ENCODE measurements at places on chromosomes 2 and 18.
A peak's percentile ranks its signal among the peaks of the same experiment; 100 is the strongest.

DNA sequence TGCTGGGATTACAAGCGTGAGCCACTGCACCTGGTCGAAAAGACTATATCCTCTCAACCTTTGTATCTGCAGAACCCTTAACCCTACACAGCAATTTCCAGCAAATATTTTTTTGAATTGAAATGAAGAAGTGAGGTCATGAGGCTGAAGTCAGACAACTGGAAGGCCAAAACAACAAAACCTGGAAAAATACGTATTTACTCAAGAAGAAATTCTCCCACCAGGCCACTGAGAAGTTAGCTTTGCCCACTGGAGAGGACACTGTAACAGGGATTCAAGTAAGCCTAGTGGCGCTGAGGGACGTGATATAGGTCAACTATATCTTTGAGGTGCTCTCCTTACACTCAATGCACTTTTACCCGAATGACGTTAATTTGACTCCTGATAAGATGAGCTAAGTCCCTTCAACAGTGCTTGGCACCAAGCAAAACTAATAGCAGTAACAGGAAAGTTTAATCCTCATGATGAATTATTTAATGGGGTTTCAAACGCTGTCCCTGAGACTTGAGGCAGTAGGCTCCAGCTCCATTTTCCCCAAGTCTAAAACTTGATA, 1.9 kb downstream of the HDLBP start:
- no peak for DNase-seq

DNA sequence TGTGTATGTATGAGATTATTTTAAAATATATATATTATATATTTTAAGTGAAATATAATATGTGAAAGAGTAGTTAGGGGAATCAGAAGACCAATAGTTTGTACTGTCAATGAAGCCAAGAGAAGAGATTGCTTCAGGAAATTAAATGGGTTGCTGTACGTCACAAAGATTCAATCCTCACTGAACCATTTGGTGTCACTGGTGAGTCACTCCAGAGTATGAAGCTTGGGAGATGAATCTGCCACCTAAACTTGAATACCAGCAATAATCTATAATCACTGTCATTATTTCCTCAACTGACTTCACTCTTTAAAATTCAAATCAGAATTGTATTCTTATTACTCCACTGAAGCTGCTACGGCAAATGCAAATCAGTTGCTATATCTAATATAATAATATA, 41.9 kb upstream of the SCN9A start:
- no peak for DNase-seq

- no peak for DNase-seq
Observed at GRCh38 chr2:111236025-111236424, 115.3 kb downstream of the BCL2L11 start.

GRCh38 chr2:109168086-109168485, 39.1 kb downstream of the SH3RF3 start:
- DNase-seq: no peak

DNA sequence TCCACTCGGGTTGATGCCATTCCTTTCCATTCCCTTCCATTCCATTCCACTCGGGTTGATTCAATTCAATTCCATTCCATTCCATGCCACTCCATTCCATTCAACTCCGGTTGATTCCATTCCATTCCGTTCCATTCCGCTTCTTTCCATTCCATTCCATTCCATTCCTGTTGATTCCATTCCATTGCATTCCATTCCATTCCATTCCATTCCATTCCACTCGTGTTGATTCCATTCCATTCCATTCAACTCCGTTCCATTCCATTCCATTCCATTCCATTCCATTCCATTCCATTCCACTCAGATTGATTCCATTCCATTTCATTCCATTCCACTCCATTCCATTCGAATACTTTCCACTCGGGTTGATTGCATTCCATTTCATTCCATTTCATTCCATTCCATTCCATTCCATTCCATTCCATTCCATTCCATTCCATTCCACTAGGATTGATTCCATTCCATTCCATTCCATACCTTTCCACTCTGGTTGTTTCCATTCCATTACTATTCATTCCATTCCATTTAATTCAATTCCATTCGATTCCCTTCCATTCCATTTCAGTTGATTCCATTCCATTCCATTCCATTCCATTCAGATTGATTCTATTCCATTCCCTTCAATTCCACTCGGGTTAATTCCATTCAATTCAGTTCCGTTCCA, 1141.8 kb downstream of the RPIA start:
- no peak for DNase-seq

DNA sequence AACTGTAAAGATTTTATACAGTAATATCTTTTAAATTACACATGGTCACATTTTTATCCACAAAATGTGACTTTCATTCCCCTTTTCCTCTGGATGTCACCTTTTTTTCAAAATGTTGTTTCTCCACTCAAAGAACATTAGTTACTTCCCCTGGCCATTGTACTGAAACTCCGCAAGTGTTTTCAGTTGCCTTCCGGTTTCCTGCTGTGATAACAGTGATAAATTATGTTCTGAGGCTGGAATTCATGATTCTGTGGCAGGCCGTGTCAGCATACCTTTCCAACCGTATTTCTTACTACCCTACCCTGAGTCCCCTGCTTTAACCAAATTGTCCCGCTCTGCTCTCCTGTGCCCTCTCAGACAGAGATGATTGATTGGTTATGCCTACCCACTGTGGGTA, 53.5 kb downstream of the MGAT5 start:
- no peak for DNase-seq

GRCh38 chr2:203909261-203909967, 27.1 kb upstream of the ICOS start:
- DNase-seq: peak; percentile 21

DNA sequence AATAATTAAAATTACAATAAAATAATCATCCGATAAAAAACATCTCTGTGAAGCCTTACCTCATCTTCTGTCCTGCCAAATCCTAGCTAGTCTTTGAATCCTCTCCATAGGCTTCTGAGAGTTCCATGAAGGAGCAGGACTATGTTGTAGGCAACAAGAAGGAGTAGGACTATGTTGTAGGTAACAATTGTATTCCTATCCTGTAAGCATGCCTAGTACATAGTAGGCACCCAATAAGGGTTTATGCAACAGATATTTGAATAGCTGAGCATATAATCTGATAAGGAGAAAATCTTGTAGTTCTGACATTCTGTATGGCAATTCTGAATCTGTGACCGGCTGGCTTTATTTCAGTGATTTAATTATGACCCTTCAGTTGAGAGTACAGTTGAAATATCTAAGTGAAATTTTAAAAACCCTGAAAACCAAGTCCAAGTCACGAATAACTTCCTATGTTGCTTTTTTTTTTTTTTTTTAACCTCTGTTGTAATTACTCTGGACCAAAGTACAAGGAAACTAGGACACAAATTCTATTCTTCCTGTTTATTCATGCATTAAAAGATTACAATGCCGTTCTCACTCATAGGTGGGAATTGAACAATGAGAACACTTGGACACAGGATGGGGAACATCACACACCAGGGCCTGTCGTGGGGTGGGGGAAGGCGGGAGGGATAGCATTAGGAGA, 27.8 kb downstream of the VWA3B start:
- DNase-seq: no peak

GRCh38 chr2:11703700-11704099, 33.7 kb upstream of the NTSR2 start:
- no peak for DNase-seq

DNA sequence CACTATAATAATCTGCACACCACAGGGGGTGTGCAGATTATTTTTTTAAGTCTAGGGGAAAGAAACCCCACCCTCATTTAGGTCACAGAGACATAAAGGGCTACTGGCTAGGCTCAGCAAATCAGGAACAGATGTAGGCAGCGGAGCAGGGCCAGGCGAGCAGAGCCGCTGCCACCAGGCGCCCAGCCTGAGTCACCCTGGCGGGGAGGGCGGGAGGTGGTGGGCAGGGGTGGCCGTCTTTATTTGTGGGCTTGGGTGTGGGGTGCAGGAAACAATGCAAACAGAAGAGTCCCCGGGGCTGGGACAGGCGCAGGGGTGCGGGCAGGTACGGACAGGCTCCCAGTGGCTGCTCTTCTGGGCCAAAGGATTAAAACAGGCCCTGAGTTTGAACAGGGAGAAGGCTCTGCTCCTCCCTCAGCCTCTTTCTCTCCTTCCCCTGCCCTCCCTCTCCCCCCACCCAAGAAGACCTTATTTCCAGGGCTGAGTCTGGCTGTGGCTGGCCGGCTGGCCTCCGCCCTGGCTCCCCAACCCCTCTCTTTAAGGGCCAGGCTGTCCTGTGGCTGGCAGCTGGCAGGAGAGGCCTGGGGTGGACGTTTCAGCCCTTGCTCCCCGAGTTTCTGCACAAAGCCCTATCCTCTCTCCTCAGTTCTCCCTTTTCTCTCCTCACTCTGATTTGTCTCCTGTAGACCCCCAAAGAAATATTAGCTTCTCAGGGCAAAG, 142.9 kb upstream of the SMAD2 start:
- DNase-seq: no peak

- no peak for DNase-seq
Observed at GRCh38 chr2:149170156-149170555, 131.7 kb downstream of the LYPD6B start.

DNA sequence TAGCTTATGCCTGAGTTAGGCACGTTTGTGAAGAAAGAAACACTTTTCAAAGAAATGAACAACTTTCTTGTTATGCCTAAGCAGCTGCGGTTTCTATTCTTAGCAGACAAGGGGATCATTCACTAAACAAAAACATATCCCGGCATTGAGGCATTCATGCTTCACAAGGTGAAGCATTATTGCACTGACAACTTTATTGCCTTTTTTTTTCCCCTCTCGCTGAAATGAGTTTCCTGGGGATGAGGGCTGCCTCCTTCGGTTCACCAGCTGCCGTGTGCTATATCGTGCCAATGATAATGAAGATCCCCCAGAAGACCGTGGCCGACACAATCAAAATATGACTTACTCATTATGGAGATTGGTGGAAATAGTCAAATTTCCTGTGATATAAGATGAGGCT, 288.2 kb upstream of the ST6GAL2 start:
- DNase-seq: no peak

GRCh38 chr2:153476816-153477635, 1.5 kb downstream of the RPRM start:
- no peak for DNase-seq

GRCh38 chr2:105126336-105126735, 88.5 kb downstream of the MRPS9 start:
- no peak for DNase-seq

- no peak for DNase-seq
Observed at GRCh38 chr2:12504443-12504842, 212.3 kb upstream of the TRIB2 start.

- no peak for DNase-seq
Observed at GRCh38 chr18:35060122-35060815, 19.1 kb downstream of the MAPRE2 start.

GRCh38 chr2:223306371-223306770, 254.4 kb downstream of the KCNE4 start:
- no peak for DNase-seq

GRCh38 chr2:37630776-37631175, 40.7 kb downstream of the CDC42EP3 start:
- DNase-seq: no peak

DNA sequence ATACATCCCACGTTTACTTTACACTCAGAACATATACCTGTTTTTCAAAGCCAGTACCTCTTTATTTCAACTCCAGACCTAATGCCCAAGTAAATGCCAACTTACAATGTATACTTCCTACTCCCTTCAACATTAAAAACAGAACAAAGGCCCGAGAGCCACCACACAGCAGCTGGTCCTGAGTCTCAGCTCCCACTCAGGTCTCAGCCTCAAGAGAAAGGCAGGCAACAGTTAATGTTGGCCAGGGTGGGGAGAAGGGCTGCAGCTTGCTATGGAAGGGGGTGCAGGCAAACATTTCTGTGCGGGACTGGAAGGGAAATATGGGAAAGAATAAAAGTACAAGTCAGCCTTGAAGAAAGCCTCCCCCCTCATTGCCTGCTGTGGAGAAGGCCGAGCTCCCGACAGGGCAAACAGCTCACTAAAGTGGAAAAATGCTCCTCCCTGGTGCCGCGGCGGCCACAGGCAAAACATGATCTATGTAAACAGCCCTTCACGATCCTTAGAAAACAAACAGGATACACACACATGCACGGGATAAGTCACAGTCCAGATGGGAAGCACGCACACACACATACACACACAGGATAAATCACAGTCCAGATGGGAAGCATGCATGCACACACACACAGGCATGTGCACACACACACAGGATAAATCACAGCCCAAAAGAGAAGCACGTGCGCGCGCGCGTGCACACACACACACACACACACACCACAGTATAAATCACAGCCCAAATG, 67.4 kb downstream of the ADNP2 start:
- no peak for DNase-seq

DNA sequence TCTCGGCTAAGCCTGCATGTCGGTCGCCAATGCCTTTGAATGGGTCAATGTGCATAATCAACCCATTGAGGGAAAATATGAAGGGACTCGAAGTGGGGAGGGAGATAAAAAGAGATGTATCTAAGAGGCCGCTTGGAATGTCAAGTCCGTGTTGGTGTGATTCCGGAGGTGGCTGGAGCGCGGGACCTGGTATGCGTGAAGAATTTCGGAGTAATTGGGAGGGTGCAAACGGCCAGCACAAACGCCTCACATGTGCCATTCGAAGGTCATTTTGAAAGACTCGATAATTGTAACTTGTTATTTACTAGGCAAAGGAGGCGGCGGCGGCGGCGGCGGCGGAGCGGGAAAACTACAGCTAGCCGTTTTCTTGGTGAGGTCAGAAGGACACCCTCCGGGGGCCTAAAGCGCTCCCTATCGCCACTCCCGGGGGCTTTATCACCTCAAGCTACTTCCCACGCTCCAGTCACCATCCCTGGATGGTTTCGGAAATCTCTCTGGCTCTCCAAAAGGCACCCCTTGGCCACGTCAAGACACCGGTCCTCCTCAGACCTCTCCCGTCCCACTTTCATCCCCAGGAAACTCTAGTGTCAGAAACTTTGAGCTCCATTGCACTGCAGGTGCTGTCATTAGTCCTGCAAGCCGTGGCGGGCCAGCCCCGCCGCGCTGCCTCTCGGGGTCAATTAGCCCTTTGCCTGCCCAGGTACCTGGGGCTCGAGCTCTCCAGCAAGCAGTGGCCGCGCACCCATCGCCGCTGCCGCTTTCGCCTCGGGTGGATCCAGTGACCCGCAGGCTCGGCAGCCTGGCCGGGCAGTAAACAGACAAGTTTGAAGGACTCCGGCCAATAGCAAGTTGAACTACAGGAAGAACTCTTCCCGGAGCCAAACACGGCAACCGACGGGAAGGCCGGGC, 1.5 kb downstream of the ERBB4 start:
- no peak for DNase-seq

GRCh38 chr2:235311044-235311443, 182.8 kb upstream of the AGAP1 start:
- DNase-seq: no peak

- no peak for DNase-seq
Observed at GRCh38 chr2:86788165-86788564, 2.5 kb downstream of the CD8A start.

GRCh38 chr2:137223722-137224121, 458.4 kb downstream of the THSD7B start:
- no peak for DNase-seq

GRCh38 chr18:7855028-7855427, 287.9 kb downstream of the PTPRM start:
- no peak for DNase-seq

All from stimulated activated naive CD4-positive, alpha-beta T cell (primary cell).